Mesenchymal stem cell (in vitro differentiated cells and primary cell): ENCODE measurements at places on chromosomes 2 and 18.
A peak's percentile ranks its signal among the peaks of the same experiment; 100 is the strongest.

GRCh38 chr2:67888351-67889005 is 174.3 kb downstream of the C1D start:
- no peak for DNase-seq

DNA sequence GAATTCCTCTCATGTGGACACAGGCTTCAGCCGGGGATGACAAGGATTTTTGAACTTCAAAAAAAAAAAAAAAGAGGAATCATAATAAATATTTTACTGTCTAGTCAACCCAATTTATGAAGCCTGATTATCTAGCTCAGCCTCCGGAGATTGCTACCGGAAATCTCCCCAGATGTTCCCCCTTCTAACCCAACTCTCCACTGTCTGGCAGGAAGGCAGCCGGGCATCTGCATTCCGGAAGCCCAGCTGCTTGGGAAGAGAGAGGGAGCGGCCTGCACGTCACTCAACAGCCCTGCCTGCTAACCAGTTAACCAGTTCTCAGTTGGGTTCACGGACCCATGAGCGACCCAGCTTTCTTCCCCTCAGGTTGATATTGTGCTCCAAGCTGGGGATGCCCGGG is 87.2 kb upstream of the POU3F3 start:
- DNase-seq = no peak

- no peak for DNase-seq
Observed at GRCh38 chr2:58649756-58650155, 408.6 kb upstream of the FANCL start.

DNA sequence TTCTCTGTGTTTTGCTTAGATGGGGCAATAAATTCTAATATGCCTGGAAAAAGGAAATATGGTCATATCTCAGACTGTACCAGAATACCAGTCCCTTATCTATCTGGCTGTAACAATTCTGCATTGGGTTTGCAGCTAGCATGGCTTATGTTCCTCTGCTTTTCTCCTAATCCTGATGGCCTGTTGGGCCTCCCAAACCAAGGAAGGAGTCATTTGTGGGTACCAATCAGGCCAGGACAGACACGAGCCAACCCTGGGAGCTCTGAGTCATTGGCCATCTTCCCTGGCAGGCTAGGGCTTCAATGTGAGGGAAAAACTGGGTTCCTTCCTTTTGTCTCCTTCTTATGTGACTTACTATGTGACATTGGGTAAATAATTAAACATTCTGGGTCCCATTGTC is 12.0 kb downstream of the SMARCAL1 start:
- no peak for DNase-seq

- DNase-seq = no peak
Observed at GRCh38 chr18:62379051-62379450, 53.9 kb downstream of the TNFRSF11A start.

DNA sequence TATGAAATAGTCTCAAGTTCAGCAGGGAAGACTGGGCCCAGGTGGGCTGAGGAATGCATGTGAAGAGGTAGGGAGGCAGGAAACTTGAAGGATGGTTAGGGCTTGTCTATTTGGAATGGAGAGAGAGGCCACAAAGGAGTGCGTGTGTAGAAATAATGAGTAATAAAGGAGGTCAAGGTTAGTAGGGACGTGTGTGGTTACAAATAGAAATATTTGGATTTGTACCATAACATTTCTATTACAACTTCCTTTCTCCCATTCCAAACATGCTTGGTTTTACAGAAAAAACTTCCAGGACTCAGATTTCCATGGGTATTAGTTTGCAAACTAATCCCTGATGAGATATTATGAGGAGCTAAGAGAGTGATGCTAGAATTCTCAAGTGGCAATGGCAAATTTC is 280.6 kb downstream of the NCKAP5 start:
- DNase-seq = peak; percentile 63

DNA sequence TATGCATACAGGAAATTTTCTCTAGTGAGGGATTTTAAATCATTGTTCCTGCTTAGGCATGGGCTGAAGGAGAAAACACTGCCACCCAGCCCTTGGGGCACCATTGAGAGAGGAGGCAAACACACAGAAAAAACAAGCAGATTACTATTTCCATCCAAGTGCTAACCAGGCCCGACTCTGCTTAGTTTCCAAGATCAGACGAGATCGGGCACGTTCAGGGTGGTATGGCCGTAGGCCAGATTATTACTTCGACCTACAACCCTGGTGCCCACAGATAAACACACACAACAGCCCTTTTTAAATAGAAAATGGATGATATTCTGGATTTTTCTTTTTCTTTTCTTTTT is 45.4 kb upstream of the RHOB start:
- no peak for DNase-seq

GRCh38 chr18:33184175-33184574 is 256.3 kb downstream of the CCDC178 start:
- peak; percentile 75 for DNase-seq

GRCh38 chr2:127423880-127424279 is 5.7 kb downstream of the PROC start:
- DNase-seq = no peak

DNA sequence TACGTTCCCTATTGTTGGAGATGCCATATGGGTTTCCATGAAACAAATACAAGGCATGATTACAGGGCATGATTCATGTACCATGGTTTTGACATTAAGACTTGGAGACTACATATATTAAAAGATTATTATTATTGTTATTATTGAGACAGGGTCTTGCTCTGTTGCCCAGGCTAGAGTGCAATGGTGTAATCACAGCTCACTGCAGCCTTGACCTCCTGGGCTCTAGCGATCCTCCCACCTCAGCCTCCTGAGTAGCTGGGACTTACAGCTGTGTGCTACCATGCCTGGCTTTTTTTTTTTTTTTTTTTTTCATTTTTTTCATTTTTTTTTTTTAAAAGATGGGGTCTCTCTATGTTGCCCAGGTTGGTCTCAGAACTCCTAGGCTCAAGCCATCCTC is 69.1 kb downstream of the MYOM1 start:
- no peak for DNase-seq

GRCh38 chr2:103734911-103735310 is 973.1 kb downstream of the TMEM182 start:
- DNase-seq = no peak
